GM04504 (cell line): ENCODE measurements at places on chromosomes 16 and 17.

- no peak for DNase-seq
Measured at GRCh38 chr16:72362973-72363372, 191.0 kb upstream of the PMFBP1 start.

DNA sequence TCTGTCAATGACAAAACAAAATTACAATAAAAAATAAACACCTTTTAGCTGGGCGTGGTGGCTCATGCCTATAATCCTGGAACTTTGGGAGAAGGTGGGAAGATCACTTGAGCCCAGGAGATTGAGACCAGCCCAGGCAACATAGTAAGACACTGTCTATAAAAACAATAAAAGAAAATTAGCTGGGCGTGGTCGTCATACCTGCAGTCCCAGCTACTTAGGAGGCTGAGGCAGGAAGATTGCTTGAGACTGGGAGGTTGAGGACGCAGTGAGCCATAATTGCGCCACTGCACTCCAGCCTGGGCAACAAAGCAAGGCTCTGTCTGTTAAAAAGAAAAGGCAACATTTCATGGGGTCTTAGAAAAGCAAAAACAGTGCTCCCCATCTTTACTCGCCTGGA is 32.7 kb downstream of the EMP2 start:
- DNase-seq = no peak

DNA sequence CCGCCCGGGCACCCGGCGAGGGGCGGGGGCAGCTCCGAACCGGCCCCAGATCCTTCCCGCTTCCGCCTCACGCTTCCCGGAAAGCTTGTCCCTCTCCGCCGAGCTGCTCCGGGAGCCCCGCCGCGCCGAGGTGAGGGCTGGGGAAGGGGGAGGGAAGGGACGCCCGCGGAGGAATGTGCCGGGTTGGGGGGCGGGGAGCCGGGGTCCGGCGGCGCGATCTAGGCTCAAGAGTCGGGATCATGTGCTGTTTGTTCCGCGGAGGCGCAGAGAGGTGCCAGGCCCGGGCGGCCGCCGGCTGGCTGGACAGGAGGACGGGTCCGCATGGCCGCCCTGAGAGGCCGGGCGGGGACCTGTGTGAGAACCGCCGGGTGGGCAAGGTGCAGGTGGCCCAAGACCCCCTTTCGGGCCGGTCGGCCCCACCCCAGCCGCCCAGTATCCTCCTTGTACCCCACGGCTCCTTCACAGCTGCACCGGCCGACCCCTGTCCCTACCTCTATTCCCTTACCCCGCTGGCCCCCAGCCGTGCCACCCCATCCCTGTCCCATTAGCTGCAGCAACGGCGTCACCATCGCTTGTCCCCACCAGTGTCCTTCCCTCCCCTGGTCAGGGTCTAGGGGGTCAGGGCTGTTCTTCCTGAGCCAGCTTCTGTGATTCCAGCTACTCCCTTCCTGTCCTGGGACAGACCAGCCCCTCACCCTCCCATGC is 429 bp downstream of the KIF1C start:
- DNase-seq = no peak

DNA sequence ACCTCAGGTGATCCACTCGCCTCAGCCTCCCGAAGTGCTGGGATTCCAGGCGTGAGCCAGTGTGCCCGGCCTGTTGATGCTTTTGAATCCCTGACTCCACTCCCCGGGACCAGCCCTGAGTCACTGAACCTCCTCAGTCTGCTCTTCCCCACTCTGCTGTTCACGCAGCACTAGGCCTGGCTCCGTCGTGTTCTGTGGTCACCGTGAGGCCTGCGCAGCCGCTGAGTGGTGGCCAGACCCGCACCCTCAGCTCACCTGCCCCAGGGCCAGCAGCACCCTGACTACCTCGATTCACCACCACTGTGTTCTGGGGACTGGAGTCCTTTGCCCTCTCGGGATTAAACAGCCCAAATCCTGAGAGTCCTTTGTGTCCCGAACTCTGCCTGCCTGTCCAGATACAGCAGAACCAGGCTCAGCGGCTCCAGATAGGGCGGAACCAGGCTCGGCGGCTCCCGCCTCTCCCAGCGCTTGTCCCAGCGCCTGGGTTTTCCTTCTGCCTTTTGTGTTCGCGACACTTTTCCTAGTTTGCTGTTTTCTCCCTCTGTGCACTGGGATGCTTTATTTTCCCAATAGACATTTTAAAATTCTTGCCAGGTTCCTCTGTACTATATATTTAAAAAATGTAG is 58.6 kb upstream of the ENDOV start:
- DNase-seq = no peak

GRCh38 chr17:39517224-39517623 is 55.9 kb downstream of the CDK12 start:
- DNase-seq = no peak

GRCh38 chr16:52446080-52446479 is 100.9 kb downstream of the TOX3 start:
- DNase-seq = no peak

GRCh38 chr16:62933929-62934328 is 897.7 kb upstream of the CDH8 start:
- DNase-seq = no peak

- DNase-seq = no peak
Measured at GRCh38 chr16:48617104-48617705, 7.2 kb upstream of the N4BP1 start.

DNA sequence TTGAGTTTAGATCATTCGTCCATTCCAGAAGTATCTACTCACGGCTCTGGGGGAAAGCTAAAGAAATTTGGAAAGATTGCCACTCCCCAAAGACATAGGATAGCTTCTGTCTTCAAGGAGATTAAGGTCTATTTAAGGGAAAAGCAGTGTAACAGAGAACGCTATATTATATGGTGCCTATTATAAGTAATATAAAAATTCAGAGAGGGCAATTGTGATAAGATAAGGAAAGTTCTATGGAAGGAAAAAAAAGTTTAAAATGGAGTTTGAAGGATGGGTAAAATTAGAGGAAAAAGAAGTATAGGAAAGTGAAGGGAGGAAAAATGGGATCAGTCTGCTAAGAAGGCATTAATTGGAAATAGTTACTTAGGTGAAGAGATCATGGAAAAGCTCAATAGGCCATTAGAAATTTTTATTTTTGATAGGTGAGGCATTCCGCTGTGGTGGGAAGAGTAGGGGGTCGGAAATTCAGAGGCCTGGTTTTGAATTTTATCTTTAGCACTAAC is 690 bp upstream of the CDC27 start:
- no peak for DNase-seq

DNA sequence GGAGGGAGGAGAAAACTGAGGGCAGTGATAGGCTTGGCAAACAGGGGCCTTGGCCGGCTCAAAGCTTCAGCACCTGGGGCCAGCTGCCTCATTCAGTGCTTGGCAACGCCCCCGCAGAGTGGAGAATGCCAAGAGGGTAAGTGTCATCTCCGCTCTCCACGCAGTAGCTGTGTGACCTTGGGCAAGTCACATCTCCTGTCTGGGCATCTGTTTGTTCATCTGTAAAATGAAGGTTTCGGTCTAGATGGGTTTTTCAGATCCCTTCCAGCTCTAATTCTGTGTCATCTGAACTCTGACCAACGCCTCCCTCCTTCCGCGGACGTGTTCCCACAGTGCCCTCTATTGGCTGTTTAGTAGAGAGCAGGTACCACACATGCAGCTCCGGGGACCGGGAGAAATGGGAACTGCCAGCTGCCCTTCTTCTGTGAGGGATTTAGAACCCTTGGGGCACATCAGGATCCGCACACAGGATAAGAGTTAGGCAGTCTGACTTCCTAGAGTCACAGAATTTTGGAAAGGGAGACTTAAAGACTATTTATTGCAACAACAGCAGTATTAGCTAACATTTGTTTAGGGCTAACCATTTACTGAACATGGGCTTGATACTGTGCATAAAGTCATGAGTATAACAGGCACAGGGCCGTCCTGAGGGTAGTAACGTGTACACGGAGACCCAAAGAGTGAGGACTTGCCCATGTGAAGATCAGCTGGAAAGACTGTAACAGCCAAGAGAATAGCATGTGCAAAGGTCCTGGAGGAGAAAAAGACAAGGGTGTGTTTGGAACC is 26.8 kb downstream of the GP2 start:
- DNase-seq = peak; percentile 11

DNA sequence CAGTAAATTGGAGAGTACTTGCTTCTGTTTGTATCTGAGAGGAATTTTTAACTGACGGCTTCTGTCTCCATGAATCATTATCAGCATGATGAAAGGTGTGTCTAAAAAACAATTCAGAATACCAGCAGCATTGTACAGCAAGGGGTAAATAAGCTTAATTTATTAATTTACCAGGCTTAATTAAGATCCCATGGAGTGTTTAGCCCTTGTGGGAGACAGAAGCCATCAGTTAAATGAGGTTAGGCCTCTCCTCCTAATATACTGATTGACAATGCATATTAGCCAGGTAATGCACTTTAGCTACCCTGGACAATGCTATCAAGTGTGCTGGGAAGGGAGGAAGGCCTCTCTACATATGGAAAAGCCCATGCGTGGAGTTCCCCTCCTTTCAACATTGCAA is 53.4 kb downstream of the IGF2BP1 start:
- no peak for DNase-seq

DNA sequence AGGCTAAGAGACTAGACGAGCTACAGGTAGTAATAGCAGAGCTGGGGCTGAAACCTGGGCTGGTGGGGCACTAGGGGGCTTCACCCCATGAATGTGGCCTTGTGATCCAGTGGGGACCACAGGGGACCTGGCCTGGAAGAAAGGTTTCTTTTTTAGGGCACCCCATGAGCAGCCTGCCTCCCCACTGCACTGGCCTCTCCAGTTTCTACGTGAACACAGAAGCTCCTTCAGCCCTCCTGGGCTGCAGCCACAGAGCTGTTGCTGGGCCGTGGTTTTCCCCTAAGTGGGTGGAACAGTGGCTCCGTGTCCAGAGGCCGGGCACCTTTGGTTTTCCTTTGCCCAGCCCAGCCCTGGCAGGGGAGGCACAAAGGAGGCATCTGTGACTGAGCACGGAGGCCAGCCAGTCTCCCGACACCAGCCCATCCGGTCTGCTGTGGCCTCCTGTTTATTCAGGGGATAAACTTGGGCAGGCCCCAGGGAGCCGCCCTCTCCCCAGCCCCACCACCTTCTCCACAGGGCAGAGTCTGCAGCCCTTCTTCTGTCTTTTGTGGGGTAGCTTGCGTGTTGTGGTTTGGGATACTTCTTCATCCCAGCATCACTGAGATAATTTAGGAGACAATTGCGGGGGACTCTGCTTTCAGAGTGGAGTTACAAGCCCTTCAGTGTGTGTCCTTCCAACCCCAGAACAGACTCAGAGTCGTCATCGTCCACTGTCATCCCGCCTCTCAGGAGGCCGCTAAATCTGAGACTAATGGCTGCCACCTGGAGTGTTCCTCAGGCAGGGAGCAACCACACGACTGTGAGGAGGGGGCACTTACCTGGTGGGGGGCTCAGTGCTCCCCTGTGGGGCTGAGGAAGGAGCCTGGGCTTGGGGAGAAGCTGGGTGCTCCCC is 85.3 kb downstream of the RAB11FIP4 start:
- no peak for DNase-seq

DNA sequence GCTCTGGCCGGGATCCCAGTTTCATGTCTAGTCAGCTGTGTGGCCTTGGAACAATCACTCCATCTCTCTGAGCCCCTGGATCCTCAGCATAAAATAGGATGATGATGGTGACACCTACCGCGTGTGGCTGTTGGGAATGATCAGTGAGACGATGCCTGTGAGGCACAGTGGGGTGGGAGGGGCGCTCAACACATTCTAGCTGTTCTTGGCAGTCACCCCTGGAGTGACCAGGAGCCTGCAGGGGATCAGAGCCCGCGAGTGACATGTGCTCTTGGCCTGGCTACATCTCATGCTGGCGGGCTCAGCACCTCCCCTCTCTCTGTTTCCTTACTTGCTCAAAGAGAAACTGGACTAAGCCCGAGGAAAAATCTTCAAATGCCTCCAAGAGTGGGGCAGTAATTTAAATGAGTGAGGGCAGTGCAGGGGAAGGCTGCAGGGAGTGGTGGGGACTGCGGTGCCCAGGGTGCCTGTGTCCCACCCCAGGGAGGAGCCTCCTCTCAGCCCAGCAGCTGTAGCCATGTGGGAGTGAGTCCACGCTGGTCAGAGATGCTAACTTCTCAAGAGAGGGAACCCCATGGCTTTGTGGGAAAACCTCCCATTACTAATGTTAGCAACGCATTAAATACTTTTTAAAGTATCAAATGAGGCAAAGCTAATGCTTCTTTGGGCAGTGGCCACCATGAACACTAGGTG is 23.1 kb upstream of the DOK4 start:
- DNase-seq = no peak

DNA sequence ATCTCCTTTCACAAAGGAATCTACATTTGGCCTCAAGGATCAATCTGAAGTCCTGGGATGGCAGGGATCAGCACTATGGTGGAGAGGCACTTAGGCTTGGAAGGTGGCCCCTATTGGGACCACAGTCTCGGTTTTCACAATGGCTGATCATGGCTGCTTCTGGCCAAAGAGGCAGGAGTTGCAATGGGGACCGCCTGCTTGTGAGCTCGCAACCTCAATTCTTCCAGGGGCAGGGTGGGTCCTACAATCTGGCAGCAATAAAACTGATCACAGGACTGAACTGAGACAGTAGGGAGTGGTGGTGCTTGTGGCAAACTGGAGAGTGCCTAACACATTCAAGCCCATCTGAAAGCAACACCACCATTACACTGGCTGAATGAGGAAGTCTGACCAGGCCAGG is 83.1 kb downstream of the NETO2 start:
- no peak for DNase-seq

DNA sequence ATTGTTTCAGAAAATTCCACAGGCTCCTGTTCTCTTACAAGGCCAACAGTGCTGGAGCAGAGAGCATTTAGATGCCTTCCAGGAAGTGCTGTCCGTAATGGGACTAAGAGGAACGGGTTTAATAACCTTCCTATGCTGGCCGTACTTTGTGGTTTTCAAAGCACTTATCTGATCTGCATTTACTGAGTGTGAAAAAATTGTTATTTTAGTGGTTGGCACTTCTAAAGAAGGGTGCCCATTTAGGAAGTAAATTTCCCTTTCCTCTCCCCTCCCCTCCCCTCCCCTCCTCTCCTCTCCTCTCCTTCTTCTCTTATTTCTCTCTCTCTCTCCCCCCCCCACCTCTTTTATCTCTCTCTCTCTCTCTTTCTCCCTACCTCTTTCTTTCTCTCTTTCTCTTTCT is 72.0 kb upstream of the DNAJA2 start:
- DNase-seq = no peak

DNA sequence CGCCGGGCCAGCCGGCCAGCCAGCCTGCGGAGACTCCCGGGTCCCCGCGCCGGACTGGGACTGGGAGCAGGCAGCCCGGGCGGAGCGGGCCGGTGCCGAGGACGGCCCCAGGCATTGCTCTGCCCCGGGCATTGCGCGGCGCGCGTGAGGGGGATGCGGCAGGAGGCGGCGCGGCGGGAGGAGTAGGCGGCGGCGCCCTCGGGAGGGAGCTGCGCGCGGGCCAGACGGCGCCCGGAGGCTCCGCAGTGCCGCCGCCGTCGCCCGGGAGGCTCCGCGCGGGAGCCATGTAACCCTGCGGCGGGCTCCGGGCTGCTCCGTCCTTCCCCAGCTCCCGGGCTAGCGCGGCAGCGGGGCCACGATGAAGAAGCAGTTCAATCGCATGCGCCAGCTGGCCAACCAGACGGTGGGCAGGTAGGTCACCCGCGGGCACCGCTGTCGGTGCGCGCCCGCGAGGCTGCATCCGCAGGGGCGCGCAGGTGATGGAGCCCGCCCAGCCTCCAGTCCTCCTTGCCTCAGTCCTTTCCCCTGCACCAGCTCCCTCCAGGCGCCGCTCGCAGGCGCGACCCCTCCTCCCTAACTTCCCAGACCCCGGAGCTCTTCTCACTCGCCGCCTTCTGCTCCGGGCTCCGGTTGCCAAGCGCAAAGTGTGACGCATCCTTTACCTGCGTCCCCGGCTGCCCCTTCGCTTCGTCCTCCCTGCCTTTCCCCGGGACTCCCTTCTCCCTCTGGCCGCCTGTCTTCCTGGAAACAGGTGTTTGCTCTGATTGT is at the start of gene ARHGAP44:
Gene ARHGAP44 (plus strand): TSS at position 18 of the 768 bp plus-strand sequence. CDS start 341 bp downstream, at position 359.
- peak; percentile 10 for DNase-seq
